ENCODE measurements at places on chromosomes 11 and 22.

DNA sequence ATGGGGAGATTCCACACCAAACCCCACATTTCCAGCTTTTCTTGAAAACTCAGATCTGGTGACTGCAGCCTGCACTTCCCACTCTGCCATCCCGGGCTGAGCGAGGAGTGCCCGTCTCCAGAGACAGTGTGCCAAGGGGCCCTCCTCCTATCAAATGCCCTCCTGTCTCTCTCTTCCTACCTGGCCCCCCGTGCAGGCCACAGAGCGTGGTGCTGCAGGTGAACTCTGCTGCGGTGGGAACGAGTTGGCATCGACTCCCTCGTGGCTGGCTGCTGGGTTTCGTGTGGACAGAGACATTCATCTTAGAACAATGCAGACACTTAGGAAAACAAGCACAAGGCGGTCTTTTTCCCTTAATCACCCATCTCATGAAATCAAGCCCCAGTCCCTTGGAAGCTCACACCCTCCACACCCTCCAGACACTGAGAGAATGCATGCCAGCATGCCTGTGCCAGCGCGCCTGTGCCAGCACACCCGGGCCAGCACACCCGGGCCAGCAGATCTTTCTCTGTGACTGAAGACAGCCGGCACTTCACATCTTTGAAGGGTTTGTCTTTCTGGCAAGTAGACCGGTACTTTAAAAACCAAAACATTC, 65.0 kb downstream of the PARVB start:
- no peak for DNase-seq

DNA sequence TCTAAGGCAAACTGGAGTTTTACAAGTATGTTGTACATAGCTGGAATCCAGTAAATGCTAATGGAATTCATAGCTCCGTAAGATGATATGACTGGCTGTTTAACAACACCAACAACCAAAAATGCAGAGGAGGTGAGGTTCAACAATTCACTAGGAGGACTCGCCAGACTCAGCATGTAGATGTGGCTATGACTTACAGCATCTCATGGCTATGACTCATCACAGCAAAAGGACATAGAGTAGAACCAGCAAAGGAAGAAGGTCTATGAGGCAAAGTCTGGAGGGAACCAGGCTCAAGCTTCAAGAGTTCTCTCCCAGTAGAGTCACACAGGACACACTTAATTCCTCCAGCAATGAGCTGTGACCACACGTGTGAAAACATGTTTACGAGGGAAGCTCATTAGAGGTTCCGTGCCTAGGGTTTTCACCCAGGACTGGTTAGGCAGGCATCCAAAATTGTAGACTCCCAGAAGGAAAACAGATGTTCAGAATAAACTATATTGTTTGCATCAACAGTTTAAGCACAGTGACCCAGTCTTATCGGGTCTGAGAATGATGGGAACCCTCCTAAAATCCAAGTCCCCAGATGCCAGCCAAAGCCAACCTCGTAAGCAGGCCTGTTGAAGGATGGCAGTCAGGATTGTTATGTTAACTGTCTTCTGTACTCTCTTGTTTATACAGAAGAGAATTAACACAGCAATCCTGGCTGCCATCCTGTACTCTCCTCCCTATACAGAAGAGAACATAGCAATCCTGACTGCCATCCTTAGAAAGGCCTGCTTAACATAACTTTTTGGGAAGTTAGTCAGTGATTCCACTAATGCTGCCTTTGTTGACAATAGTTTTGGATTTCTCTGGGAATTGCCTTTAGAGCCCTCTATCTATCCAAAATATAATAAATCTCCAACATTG, 116.6 kb downstream of the LARGE1 start:
- DNase-seq, result no peak

DNA sequence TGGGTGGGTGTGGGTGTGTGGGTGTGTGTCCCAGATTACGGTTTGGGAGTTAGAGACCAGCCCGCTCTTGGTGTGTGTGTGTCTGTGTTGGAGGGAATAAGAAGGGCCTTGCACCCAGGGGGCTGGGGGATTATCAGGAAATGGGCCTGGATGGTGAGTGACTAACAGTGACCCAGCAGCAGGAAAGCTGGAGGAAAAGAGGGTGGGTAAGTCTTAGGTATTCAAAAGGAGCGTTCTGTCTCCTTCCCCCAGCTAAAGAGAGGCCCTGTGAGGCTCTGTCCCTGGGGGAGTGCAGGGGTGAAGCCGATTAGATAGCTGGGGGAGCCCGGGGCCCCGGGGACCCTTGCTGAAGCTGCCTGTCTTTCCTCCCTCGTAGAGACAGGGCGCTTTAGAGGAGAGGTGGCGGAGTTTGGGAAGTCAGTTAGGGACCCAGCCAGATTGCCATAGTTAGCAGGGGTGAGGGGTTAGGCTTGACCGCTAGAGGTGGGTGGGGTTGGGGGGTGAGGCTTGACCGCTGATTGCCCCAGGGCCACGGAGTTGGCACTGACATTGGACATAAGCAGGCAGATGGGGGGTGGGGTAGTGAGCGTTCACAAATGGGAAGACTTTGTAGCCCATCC, 1.5 kb downstream of the OAF start:
- no peak for DNase-seq

DNA sequence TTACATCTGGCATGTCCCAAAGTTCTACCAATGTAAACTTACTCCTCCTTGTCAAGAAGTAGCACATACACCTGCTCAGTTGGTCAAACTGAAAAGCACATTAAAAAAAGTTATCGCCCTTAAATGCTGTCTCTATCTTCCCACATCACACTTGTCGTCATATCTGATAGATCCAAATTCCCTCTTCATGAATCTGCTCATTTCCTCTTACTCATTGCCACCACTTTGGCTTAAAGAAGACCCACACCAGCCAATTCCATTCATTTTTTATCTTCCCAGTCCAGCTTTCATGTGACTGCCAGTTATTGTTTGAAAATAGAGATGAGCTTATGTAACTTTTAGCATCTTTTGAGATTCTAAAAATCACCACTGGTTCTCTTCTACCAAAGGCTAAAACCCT, 305.9 kb upstream of the MTNR1B start:
- DNase-seq, result no peak

- no peak for DNase-seq
Observed at GRCh38 chr11:289398-289711, 429 bp downstream of the PGGHG start.

- no peak for DNase-seq
Observed at GRCh38 chr11:134559602-134559962, 147.5 kb upstream of the B3GAT1 start.

DNA sequence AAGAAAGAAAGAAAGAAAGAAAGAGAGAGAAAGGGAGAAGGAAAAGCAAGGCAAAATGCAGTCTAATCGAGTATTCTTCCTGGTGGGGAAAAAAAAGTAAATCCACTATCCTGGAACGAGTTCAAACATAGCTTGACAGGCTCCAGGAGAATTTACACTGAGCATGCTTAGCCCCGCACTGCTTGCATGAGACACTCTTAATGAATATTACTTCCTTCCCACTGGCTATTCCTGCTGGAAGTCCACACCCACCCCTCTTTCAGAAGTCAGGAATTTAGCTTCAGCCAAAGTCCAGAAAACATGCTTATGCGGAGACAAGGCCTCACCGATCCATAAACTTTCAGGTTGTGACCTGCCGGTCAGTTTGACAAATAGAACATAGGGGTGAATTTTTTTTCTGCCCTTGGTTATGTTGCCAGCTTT, 251.8 kb upstream of the BLID start:
- DNase-seq, result no peak

GRCh38 chr11:9753021-9753420, 89.1 kb downstream of the SWAP70 start:
- no peak for DNase-seq

GRCh38 chr11:34651551-34651950, 30.7 kb downstream of the EHF start:
- no peak for DNase-seq

GRCh38 chr11:79402912-79403311, 37.9 kb downstream of the TENM4 start:
- no peak for DNase-seq

DNA sequence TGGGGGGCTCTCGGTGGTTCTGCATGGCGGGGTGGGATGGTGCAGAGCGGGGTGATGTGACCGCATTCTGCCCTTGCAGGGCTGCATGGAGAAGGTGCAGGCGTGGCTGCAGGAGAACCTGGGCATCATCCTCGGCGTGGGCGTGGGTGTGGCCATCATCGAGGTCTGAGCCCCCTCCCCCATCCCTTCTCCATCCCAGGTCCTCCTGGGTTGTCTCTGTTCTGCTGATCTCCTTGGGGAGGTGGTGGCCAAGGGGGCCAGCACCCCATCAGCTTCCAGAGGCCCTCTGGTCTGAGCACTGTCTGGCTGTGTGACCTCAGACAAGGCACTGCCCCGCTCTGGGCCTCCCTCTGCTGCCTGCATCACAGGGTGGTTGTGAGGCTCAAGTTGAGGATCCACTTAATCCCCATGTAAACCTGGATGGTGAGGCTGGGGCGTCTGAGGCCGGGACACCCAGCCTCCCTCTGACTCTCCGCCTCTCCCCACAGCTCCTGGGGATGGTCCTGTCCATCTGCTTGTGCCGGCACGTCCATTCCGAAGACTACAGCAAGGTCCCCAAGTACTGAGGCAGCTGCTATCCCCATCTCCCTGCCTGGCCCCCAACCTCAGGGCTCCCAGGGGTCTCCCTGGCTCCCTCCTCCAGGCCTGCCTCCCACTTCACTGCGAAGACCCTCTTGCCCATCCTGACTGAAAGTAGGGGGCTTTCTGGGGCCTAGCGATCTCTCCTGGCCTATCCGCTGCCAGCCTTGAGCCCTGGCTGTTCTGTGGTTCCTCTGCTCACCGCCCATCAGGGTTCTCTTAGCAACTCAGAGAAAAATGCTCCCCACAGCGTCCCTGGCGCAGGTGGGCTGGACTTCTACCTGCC, 53.3 kb downstream of the CD82 start:
- no peak for DNase-seq

- no peak for DNase-seq
Observed at GRCh38 chr22:44550711-44551491, 52.9 kb upstream of the RTL6 start.

GRCh38 chr11:128195057-128195751, 392.2 kb downstream of the ETS1 start:
- DNase-seq, result no peak

- no peak for DNase-seq
Observed at GRCh38 chr11:2265396-2265795, 5.0 kb downstream of the ASCL2 start.

DNA sequence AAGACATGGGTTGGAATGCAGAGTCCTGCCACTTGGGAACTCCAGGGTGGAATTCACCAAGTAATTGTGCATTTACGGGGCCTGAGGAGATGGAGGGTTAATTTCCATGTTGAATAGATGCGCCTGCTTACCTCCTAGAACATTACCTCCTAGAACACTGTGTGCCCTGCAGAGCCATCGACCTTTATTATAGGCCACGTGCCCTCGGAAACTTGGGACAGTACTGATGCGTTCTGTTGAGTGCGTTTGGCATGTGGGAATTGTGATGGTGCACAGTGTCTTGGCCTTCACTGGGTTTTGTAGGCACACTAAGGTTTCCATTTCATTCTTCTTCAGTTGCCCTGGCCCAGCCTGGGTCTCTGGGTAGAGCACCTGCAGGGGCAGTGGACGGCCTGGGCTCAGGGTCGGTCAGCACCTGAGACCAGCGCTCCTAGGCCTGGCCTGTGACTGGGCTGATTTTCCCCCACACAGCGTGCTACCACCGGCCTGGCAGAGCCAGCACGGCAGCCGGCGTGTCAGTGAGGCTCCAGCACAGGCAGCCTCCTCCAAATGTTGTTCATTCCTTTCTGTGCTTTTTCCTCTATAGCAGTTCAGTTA, 12.7 kb downstream of the TRMU start:
- no peak for DNase-seq

DNA sequence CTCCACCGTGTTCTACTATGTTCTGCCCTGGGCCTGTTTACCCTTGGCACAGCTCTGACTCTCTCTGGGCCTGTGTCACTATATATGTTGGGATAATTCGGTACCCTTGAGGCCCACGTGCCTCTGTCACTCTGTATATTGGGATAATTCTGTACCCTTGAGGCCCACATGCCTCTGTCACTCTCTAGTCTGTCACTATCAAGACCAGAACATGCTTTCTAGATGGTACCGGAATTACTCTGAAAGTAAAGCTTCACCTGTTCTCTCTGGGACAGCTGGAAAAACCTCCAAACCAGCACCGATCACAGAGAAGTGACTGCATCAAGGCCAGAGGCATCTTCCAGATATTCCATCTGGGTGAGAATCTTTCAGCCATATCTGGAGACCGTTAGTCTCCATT, 9.3 kb upstream of the FCHSD2 start:
- no peak for DNase-seq

- DNase-seq, result no peak
Observed at GRCh38 chr11:7353100-7353499, 101.4 kb downstream of the SYT9 start.

- DNase-seq, result no peak
Observed at GRCh38 chr11:107282195-107282594, 175.4 kb downstream of the CWF19L2 start.

- no peak for DNase-seq
Observed at GRCh38 chr22:27903805-27904473, 15.1 kb downstream of the PITPNB start.

DNA sequence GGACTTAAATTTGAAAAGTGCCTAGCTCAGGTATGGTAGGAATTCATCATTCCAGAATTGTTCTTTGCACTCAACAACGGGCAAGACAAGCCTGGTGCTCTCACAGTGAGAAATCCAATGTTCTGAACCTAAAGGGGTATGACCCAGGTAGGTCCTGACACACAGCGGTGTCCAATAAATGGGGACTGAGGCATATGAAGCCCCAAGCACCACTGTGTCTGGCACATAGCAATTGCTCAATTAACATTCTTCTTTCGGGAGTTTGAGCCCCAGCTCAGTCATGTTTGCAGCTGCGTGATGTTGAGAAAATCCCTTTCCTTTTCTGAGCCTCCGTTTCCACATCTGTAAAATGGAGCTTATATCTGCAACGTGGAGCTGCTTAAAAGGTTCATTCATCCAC, 535.8 kb downstream of the MIAT start:
- no peak for DNase-seq

DNA sequence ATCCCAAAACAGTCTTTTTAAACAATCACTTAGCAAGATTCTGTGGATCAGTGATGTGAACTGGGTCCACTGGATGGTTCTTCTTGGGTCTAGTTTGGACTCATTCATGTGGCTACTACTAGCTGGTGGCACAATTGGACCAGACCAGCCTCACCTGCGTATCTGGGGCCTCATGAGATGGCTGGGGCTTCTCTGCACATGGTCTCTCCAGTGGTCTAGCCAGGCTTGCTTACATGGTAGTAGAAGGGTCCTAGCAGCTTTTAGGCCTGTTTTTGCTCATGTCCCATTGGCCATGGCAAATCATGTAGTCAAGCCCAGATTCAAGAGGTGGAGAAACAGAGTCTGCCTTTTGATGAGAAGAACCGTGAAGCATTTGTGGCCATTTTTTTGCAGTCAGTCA, 94.0 kb downstream of the RRAS2 start:
- DNase-seq, result no peak

DNA sequence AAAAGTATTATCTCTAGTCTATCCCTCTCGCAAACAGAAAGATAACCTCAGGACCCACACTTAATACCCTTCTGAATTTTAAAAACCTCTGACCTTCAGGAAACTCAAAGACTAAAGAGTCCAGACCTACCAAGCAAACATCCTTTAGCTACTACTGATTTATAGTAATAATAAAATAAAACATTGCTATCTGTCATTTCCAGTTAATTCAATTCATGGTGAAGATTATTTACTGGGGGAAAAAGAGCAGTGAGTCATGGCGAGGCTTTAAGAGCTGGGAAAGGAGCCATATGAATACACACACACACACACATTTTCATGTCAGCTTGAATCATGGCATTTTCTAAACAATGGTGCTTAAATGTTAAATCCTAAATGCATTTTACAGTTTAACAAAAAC, 87.1 kb downstream of the FAM76B start:
- DNase-seq, result no peak
